Stimulated activated CD4-positive, alpha-beta T cell treated with anti-CD3 and anti-CD28 coated beads, Interleukin-15, amount 100 ng/mL, for 1 hour (primary cell): ENCODE measurements at places on chromosomes 13 and 19.

DNA sequence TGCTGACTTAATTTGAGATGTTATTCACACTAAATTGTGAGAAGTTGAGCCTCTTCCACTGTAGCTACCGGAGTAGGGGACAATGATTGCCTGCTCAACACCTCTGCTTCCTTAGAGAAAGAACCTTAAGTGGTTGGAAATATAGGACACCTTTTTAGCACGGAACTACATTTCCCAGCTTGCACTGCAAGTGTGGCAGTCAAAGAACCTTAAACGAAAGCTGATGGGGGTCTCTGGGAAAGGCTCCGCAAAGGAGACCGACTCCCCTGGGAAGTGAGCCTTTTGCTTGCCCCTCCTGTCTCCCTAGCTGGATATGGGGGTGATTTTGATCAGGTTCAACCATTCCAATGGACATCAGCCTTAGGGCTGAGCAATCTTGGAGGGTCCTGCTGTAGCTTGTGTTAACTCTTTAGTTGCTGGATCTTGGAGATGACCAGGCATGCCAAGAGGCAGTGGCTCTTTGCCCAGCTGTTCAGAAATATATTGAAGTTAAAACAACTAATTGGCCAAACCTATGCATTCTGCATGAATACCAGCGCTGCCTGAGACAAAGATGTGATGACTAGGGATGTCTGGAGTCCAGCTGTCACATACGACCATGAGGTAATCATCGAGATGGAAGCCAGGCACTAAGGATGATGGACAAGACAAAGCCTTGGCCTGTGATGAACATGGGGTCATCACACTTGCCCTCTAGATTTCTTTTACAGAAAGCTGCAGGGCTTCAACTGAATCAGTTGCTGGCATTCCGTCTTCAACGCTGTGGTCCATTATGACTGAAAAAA is 286.5 kb downstream of the FOXO1 start:
- no peak for DNase-seq

- DNase-seq, result no peak
These were observed 25.9 kb downstream of the RCBTB2 start for GRCh38 chr13:48507021-48507420.

DNA sequence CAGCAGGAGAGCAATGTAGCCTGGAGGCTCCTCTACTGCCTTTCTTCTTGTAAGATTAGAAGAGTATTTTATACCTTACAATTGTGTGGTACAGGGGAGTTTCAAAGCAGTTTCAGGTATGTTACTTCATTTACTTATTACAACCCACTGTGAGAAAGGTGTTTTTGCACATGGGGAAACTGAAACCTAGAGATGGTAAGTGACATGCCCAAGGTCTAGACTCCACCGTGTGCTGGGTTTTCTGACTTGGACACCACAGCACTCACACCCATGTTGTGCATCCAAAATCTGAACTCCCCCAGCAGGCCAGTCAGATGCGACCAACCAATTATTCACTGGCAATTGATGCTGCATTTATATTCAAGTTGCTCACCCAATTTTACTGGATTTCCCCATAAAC is 22.8 kb downstream of the ERICH6B start:
- no peak for DNase-seq

GRCh38 chr19:30062065-30062906 is 120.2 kb downstream of the URI1 start:
- DNase-seq, result no peak

- no peak for DNase-seq
These were observed 28.0 kb downstream of the SH3GL1 start for GRCh38 chr19:4372165-4373012.

DNA sequence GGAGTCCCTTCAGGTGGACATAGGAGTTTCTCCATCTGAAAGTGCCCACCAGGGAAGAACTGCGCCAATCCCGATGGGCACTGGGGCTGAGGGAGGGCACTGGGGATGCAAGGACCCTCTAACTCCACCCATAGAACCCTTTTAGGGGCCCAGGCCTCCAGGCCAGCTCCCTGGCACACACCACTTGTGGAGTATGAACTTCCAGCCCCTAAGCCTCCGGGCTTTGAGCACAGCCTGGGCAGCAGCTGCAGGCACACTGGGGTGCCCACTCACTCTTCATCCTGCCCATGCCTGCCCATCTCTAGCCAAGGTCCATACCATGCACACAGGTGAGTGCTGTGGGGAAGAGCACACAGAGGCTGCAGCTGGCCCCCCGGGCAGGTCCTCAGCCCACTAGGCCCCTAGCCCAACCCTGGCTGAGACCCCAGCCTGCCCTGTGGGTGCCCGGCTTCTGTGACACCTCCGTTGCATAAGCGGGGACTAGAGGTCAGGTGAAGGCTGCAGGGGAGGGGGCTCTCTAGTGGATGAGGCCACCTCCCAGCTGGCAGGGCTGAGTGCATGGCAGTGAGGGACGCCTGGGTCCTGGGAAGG is 14.6 kb upstream of the SLC7A10 start:
- no peak for DNase-seq

DNA sequence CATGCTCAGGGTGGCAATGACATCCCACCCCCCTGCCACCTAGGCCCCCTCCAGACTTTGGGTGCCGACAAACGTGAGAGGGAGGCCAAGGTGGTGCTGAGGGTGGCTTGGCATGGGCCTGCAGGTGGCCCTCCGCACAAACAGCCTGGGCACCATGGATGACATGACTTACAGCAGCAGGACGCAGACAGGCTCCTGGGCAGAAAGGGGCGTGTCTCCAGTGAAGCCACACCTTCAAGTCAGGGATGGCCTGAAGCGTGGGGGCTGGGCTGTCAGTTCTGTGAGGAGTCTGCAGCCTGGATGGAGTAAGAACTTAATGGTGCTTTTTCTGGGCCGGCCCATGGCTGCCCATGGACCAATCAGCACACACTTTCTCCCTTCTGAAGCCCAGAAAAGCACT is 25.3 kb downstream of the POMP start:
- no peak for DNase-seq

DNA sequence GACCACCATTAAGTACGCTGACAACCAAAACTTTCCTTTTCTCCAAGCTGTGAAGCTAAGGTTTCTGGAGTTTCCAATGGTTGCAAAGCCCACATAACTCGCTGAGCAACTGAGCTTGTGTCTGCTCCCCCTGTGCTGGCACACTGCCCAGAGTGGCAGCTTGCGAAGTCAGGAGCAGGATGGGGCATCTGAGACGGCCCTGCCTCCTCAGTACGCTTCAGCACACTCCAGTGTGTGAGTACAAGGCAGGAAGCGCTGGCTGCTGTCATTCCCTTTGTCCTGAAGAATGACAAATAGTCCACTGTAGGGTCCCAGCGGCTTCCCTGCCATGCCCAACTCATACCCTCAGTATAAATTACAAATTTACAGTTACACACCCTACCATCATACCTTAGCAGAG is 51.5 kb downstream of the SKA3 start:
- DNase-seq, result no peak

- DNase-seq, result no peak
These were observed 1.2 kb upstream of the MYDGF start for GRCh38 chr19:4671185-4671851.

GRCh38 chr19:57016076-57016475 is 103.7 kb upstream of the USP29 start:
- DNase-seq, result no peak

DNA sequence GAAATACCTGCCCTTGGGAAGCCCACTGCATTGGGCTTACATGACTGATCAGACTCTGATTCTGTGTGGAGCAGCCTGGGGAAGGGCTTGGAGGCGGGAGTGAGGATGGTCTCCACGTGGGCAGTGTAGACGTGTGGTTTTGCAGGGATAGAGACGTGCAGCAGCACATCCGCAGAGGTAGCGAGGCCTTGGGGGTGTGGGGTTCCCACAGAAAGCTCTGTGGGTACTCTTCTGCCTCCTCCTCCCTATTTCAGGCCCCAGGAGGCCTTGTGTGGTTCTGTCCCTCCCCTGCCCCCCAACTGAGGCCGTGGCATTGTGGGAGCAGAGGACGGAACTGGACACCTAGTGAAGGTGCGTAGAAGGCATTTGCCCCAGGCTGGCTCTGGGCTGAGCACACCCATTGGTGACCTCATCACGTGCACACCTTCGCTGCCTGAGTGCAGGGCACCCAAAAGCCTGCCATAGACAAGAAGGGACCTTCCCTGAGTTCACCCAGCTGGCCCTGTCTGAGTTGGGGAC is 28.9 kb downstream of the PPP1R37 start:
- DNase-seq, result no peak

DNA sequence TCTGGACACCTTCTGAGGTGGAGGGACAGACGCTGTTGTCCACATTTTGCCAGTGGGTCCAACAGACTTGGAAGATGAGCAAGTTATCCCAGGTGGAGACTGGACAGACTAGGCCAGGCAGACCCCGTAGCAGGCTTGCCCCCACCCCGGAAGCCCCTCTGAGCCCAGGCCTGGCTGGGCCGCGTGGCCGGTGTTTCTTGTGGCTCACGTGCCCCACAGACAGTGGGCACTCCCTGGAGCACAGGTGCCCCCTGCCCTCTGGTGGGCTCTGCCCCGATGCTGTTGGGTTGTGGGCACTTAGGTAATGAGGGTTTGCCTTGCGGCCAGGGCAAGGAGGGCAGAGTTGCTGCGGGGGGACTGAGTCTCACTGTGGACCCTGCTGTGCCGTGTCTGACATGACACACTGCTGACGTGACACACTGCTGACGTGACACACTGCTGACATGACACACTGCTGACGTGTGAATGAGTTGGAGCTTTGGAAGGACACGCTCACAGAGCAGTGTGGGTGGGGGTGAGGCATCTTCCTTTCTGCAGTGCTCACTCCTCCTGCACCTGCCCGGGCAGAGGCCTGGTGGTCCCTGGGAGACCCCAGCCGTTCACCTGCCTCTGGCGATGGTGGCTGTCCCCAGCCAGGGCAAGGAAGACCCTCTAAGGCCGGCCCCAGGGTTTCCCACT is 25.1 kb downstream of the DOT1L start:
- no peak for DNase-seq
